ENCODE measurements at places on chromosomes 16 and 17. TPM values are rescaled to one million over a fixed set of nuclear protein-coding genes. Genes with fewer than 3 reads are reported as not detected.
A peak's percentile ranks its signal among the peaks of the same experiment; 100 is the strongest.

DNA sequence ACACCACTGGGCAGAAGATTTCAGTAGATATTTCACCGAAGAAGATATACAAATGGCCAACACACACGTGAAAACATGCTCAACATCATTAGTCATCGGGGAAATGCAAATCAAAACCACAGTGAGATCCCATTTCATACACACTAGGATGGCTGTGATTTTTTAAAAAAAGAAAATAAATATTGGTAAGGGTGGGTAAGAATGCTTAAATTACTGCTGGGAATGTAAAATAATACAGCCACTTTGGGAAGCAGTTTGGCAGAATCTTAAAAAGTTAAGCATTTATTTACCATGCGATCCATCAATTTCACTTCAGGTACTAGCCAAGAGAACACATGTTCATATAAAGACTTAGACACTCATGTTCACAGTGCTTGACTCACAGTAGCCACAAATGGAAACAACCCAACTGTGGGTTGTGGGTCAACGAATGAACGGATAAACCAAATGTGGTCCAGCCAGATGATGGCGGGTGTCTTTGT lies 6.5 kb upstream of the C16orf74 start:
- DNase-seq, result no peak

GRCh38 chr16:79415983-79416640 lies 184.4 kb downstream of the MAF start:
- DNase-seq, result no peak

DNA sequence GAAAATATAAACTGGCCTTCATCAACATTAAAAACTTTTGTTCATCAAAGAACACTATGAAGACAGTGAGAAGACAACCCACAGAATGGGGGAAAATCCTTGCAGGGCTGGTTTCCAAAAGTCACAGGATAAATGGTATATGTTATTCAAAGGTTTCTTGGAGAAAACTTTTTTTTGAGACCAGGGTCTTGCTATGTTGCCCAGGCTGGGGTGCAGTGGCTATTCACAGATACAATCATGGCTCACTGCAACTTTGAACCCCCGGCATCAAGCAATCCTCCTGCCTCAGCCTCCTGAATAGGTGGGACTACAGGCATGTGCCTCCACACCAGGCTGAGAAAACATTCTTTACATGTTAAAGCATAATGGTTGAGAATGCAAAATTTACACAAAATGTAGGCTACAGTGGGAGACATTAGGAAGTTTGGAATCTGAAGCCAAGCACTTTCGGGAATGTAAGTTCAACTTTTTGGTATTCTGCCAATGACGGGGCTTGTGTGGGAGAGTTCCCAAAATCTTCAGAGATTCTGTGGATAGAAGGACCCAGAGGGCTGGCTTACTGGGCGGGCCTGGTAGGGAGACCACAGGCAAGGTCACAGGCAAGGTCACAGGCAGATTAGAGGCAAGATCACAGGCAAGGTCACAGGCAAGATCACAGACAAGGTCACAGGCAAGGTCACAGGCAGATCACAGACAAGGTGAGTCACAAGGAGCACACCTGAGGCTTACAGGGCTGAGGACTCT lies 24.2 kb upstream of the ATP2A3 start:
- DNase-seq, result no peak

GRCh38 chr16:84421081-84421937 lies 53.0 kb downstream of the ATP2C2 start:
- no peak for DNase-seq

- peak; percentile 98 for DNase-seq
These were observed 452 bp downstream of the SREBF1 start for GRCh38 chr17:17836250-17836817.

- no peak for DNase-seq
These were observed 45.1 kb downstream of the CMTM4 start for GRCh38 chr16:66651474-66651765.

DNA sequence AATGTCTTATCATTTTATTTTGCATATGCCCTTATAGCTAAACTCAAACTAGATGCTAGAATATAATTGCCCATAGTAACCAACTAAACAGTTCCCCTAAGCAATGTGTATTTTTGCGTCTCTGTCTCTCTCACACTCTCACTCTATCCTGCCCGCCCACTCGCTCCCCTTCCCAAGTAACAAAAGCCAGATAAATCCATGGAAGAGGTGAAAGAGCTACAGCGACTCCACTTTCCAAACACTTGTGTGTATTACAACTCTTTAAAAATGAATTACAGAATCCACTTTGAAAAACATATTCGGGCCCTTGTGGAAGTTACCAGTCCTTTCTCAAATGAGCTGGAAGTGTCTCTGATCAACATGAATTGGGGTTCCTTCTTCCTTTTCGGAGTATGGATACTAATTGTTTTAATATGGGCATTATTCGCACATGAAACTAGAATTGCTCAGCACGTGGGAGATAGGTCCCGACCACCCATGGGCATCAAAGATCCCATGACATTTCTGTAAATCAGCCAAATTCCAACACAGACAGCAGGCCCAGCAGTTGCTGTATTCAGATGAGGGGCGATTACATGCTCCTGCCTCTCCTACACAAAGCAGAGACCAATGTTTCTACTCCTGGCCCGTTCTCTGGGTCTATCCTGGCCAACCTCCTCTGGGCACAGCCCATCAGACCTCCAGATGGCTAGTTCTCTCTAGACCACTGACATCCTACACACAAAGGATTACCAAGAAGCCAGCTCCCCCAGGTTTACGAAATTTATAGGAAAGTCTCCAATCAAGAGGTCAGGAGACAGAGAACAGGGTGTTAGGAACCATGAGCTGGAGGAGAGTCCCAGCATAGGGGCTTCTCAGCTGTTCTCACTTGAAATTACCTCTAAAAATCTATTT lies 121.5 kb downstream of the ZFHX3 start:
- DNase-seq, result no peak

DNA sequence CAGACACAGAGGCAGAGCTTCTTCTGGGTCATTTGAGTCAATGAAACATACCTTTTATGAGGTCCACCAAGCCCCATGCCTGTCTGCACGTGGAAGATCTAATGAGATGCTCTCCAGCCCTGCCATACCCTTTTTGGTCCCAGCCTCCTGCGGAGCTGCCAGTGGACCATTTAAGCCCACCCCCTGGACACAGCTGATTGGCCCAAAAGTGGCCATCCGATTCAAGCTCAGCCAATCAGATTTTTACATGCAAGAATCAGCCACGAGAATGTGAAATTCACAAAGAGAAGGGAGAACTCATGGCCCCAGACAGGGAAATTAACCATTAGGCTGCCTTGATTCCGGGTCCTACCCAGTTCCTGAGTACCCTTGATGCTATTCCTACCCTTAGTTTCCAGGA lies 231.0 kb upstream of the EEF2KMT start:
- DNase-seq, result no peak

DNA sequence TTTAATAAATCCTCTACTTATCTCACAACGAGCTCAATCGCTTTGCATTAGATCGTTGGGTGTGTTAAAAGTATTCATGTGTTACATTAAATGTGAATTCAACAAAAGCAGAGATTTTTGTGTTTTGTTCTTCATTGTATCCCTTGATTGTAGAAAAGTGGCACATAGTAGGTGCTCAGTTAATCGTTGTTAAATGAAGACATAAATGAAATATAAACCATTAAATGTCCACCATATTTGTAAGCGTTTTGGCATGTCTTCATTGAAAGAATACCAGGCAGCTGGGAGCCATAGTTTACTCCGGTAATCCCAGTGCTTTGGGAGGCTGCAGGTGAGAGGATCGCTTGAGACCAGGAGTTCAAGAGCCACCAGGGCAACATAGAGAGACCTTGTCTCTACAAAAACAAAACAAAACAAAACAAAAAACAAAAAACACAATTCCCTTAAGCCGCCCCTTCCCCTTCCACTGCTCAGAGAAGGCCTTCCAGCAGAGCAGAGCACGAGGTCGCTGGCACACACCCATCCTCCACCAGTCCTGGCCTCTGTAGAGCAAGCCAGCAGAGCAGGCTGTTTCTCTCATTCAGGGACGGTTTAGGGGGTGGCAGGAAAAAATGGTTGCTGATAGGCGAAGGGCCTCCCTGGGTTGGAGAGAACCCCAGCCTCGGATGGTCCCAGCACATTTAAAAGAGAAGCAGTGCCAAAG lies 673 bp upstream of the CHD9 start:
- no peak for DNase-seq

GRCh38 chr17:79843816-79844800 lies 4.9 kb upstream of the CBX4 start:
- peak; percentile 56 for DNase-seq

- DNase-seq, result no peak
These were observed 3.3 kb downstream of the TAOK1 start for GRCh38 chr17:29393436-29393835.

GRCh38 chr17:43634591-43635125 lies 27.1 kb downstream of the MEOX1 start:
- DNase-seq, result no peak

Gene ADORA2B
- total RNA-seq, result 5.1 TPM

Gene SMPD3
- 0.99 TPM for total RNA-seq

Gene ZPBP2
- not detected for total RNA-seq
